ENCODE measurements at places on chromosomes 1 and 21.

DNA sequence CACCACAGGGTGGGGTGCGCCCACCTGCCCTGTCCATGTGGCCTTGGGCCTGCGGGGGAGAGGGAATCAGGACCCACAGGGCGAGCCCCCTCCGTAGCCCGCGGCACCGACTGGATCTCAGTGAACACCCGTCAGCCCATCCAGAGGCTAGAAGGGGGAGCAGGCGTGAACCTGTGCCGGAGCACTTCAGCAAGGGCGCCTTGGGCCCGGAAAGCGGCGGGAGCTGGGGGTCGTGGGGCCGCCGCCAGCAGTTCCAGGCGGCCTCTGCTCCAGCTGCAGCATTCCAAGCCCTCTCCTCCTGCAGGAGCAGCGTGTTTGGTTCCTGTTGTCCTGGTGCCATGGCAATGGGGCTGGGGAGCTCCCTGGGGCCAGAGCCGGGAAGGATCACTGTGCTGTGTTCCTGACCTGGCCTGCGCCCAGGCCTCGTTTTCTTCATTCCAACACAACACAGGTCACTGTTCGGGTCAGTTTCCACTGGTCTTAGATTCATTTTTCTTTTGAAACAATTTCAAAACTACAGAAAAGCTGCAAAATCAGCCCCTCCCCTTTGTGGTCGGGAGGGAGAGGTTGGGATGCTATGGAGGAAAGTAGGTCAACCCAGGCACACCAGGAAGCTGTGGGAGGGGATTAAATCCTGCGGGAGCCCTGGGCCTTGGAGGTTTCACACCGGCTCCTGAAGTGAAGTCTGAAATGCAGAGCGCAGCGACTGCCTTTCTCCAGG is 18.8 kb downstream of the SLX9 start:
- DNase-seq = peak; percentile 86

GRCh38 chr1:190172651-190173430 is 304.8 kb downstream of the BRINP3 start:
- peak; percentile 34 for DNase-seq

- no peak for DNase-seq
Measured at GRCh38 chr1:117275055-117275454, 64.3 kb upstream of the VTCN1 start.

DNA sequence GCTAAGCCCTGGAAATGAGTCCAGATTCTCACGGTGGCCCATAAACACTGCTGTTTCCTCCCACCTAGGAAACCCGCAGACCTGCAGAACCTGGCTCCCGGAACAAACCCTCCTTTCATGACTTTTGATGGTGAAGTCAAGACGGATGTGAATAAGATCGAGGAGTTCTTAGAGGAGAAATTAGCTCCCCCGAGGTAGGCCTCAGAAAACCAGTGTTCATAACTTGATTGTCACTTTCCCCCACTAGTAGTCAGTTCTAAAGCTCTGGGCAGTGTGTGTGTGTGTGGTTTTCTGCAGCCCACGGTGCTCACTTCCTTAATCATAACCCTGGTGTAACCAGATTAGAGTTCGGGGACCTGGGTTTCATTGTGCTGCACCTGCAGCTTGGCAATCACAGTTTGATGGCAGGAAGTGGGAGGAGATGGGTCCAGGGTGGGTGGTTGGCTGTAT is 39.1 kb downstream of the CLIC6 start:
- no peak for DNase-seq

- no peak for DNase-seq
Measured at GRCh38 chr21:19683492-19683891, 1279.9 kb upstream of the TMPRSS15 start.

DNA sequence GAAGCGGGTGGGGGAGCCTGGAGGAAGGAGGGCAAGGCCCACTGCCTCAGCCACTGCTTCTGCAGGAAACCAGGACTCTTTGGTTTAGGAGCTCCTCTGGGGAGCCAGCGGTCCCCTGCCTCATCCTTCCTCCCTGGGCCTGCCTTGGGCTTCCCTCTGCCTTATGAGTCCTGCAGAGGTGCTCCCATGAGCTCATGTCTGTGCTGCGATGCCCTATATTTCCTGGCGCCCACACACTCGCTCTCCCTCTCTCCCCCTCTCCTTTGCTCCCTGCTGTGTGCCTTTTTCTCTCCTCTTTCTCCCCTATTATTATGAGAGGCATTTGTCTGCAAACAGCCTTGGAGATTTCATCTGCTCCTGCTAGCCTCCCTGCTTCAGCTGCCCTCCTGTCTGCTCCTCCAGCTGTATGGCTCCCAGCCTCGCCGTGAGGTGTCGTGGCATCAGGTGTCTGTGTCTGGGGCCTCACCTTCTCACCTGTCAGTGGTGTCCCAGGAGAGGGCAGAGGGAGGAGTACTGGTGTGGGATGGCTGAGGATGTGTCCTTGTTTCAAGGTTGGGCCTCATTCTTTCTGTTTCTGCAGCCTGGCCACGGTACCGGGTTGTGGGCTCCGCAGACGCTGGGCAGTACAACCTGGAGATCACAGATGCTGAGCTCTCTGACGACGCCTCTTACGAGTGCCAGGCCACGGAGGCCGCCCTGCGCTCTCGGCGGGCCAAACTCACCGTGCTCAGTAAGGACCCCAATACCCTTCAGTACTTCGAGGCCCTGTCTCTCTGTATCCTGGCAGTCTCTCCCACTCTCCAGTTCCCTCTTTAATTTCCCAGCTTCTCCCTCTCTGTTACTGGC is 84.2 kb downstream of the KIRREL1 start:
- no peak for DNase-seq

Measured in NCI-H226 (cell line).